ENCODE measurements at places on chromosomes 7 and 10. TPM values are rescaled to one million over a fixed set of nuclear protein-coding genes. Genes with fewer than 3 reads are reported as not detected.

ADGRA1 gene
- total RNA-seq = not detected

GRCh38 chr7:30884881-30885280 lies 26.8 kb upstream of the AQP1 start:
- DNase-seq = no peak

RAB19 gene
- 9.1 TPM for total RNA-seq

- DNase-seq = no peak
Measured at GRCh38 chr7:139916717-139917395, 87.8 kb downstream of the TBXAS1 start.

NRP1 gene
- total RNA-seq = 1.6 TPM

ZFAND2A gene
- 33.2 TPM for total RNA-seq

GRCh38 chr7:32539919-32540531 lies 44.7 kb downstream of the AVL9 start:
- DNase-seq = no peak

DNA sequence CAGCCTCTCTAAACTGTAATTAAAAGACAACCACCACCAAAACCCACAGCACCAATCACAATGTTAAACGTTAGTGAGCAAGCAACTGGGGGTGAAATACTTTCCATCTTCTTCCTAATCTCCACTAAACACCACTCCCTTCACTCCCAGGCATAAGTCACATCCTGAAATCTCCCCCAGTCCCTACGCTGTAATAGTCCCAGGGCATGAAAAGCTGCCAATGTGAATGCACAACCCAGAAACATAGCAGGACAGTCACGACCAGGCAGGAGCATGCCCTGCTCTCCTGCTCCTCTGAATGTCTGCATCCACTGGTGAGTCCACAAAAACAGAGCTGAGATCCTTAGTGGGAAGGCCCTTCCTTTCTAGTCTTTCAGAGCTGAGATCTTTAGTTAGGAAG lies 288.9 kb downstream of the PARD3 start:
- no peak for DNase-seq

- DNase-seq = no peak
Measured at GRCh38 chr10:74164716-74165529, 13.9 kb downstream of the ADK start.

DNA sequence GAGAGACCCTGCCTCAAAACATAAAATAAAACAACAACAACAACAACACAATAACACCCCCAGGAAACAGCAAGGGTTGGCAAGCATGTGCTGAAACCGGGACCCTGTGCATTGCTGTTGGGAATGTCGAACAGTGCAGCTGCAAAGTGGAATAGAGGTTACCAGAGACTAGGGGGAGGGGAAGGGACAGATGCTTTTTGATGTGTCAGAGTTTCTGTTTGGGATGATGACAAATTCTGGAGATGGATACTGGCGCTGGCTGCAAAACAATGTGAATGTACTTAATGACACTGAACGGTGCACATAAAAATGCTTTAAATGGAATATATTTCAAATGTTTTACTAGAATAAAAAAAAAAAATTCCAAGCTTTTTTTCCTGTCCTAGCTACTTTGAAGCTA lies 241.8 kb downstream of the TEX36 start:
- DNase-seq = no peak

DNA sequence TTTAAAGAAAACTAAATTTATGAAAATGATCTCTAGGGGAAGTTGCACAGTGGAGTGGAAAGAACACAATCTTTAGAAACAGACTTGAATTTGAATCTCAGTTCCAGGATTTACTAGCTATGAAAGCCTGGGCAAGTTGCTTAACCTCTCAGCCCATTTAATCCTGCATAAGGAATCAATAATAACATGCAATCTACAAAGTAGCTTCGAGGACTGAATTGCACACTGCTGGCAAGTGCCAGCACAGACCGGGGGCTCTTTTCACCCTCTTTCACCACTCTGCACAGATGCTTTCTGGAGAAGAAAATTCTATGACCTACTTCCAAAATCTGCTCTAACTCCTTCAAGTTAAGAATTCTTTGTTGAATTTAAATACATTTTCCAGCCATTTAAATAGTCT lies 63.4 kb upstream of the ANK3 start:
- no peak for DNase-seq

DNA sequence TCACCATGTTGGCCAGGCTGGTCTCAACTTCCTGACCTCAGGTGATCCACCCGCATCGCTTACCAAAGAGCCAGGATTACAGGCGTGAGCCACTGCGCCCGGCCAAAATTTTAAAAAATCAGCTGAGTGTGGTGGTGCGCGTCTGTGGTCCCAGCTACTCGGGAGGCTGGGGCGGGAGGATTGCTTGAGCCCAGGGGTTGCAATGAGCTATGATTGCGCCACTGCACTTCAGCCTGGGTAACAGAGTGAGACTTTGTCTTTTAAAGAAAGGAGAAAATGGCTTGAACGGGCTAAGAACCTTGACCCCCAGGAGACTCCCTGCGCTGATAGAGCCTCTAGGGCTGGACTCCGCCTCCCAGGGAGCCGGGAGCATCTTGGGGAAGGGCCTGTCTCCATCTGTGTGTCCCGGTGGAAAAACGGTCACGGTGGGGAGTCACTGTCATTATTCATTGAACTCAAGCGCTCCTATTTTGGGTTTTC lies 760 bp upstream of the KCTD7 start:
- no peak for DNase-seq

GIMAP6 gene
- 124 TPM for total RNA-seq

DNA sequence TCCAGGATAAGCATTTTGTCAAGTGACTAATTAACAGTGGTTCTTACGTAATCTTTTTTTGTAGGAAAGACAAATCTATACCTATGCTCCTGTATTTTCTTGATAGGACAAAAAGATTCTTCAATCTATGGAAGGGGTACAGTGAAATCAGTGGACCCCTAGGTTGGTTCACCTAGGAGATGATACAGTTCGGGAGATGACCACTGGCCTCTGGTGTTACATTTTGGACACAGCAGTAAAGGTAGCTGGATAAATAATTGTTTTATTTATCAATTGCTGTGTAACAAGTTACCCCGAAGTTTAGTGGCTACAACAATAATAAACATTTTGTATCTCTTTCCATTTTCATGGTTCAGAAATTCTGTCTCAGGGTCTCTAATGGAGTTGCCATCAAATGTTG lies 288.2 kb upstream of the MAGI2 start:
- DNase-seq = no peak

- no peak for DNase-seq
Measured at GRCh38 chr7:1539181-1539881, 8.8 kb downstream of the MAFK start.

GRCh38 chr7:81692146-81692905 lies 77.5 kb downstream of the HGF start:
- no peak for DNase-seq

- no peak for DNase-seq
Measured at GRCh38 chr7:141362580-141363435, 188.4 kb upstream of the AGK start.

- DNase-seq = no peak
Measured at GRCh38 chr7:49294611-49295010, 370.3 kb downstream of the CDC14C start.

- DNase-seq = no peak
Measured at GRCh38 chr10:114175667-114176066, 1.7 kb upstream of the CCDC186 start.

DNA sequence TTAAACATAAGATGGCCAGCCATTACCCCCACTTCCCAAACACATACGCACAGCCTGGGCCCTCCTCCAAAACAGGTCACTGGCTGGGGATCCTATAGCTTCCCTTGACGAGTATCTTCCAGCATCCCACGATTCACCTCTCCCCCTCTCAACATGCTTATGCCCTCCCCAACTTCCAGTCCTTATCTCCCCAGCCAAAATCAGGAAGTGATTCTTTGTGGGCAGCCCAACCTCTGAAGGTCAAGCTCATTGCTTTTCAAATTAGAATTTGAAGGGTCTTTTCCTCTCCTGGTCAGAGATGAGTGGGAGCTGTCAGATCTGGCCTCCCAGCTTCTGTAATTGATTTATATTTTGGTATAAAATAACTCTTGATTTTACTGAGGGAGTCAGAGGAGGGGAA lies 133.6 kb downstream of the ATXN7L1 start:
- no peak for DNase-seq

- no peak for DNase-seq
Measured at GRCh38 chr10:132837905-132838304, 52.0 kb upstream of the NKX6-2 start.

Data from activated naive CD8-positive, alpha-beta T cell treated with anti-CD3 and anti-CD28 coated beads, Interleukin-2, amount 10 ng/mL, durations not matched to agents 7 days and 5 days (primary cell).